ENCODE measurements at places on chromosomes 1 and 21. TPM values are rescaled to one million over a fixed set of nuclear protein-coding genes. Genes with fewer than 3 reads are reported as not detected.

DNA sequence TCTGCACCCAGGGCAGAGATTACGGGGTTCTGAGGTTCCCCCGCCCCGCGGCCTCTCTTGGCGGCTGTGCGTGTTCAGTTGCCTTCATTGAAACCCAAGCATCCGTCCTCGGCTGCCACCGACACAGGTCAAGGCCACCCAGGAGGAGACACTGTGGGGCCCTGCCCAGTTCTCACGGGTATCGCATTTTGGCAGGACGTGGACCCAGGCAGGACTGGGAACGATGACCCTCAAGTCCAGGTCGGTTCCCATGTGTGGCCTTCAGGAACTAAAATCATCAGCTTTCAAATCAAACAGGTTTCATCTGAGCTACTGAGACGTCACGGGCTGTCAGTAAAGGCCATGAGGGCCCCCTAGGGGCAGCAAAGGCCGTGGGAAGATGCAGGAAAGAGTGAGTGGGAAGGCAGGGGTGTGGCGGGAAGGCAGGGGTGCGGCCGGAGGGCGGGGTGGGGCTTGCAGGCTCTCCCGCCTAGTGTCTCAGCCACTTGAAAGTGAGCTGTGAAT, 7.0 kb upstream of the C1orf174 start:
- no peak for DNase-seq

DNA sequence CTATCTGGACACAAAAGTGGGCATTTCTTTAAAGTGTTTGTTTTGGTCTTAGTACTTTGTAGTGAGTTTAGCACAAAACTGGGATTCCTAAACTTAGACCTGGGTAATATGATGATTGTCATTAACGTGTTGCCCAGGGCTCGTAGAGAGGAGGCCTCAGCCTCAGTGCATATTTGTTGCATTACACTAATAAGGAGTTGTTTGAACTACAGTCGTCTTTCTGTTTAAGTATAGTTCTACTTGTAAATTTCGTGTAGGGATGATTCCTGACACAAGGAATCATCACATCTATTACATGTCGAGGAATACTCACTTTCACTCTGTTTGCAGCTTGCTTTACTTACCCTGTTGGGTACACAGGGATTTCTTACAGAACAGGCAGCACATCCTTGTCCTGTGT, 85.0 kb downstream of the PRDM2 start:
- no peak for DNase-seq

GRCh38 chr1:165355139-165355976, 1.2 kb downstream of the LMX1A start:
- no peak for DNase-seq

- peak; percentile 21 for DNase-seq
These were observed 140.2 kb upstream of the RUNX1 start for GRCh38 chr21:35189077-35189863.

GRCh38 chr1:14826172-14826636, 227.7 kb downstream of the KAZN start:
- no peak for DNase-seq

- peak; percentile 18 for DNase-seq
These were observed 39.5 kb downstream of the CRB1 start for GRCh38 chr1:197307551-197307950.

GRCh38 chr1:3772027-3772714, 378 bp upstream of the SMIM1 start:
- DNase-seq, result peak; percentile 86

SERINC2 gene
- polyA plus RNA-seq, result 40.9 TPM

KRTAP12-2 gene
- polyA plus RNA-seq, result not detected

P3H1 gene
- 73.6 TPM for polyA plus RNA-seq

AIM2 gene
- polyA plus RNA-seq, result 0.08 TPM

Measured in left kidney (tissue), 8 donors.